ENCODE measurements at places on chromosomes 7 and 10. TPM values are rescaled to one million over a fixed set of nuclear protein-coding genes. Genes with fewer than 3 reads are reported as not detected.

- DNase-seq: no peak
These were observed 13.8 kb upstream of the AKR1B1 start for GRCh38 chr7:134472572-134473244.

DNA sequence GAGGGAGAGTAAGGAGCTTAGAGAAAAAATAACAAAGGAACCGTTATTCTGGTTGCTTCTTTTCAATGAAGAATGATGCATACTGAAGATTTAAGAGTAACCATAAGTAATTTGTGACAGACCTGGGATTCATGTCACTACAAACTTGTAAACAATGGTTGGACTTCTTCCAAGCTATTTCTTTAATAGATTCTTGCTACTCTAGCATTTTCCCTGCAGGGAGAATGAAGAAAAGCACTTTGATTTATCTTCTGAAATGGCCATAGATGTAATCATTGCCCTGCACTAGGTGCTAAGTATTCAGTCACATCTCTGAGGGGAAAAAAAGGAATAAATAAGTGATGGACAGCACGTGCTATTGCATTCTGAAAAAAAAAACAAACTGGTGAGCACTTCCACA is 606.6 kb upstream of the LRRN3 start:
- DNase-seq: no peak

- DNase-seq: no peak
These were observed 780.5 kb downstream of the TYW1 start for GRCh38 chr7:67777119-67777518.

DNA sequence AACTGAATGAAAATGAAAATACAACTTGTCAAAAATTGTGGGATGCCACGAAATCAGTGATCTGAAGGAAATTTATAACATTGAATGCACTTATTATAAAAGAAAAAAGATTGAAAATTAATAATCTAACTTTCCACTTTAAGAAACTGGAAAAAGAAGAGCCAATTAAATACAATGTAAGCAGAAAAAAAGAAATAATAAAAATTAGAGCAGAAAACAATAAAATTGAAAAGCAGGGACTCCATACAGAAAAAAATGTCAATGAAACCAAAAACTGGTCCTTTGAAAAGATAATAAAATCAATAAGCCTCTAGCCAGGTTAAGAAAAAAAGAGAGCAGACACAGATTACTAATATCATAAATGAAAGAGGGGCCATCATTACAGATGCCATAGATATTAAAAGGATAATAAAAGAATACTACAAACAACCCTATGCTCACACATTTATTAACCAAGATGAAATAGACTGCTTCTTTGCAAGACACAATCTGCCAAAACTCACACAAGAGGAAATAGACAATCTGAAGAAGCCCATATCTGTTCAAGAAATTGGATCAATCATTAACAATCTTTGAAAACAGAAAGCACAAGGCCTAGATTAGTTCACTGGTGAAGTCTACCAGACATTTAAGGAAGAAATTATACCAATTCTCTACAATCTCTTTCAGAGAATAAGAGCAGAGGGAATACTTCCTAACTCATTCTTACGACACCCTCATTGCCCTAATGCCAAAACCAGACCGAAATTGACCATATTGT is 233.8 kb upstream of the NEBL start:
- DNase-seq: no peak

GRCh38 chr10:82267465-82267864 is 392.5 kb downstream of the NRG3 start:
- no peak for DNase-seq

- DNase-seq: no peak
These were observed 28.5 kb downstream of the CHCHD3 start for GRCh38 chr7:133053321-133053891.

Gene SFXN2
- 32.6 TPM for total RNA-seq

Gene ASB10
- total RNA-seq: not detected

Gene OR2A1
- not detected for total RNA-seq

Gene C10orf62
- not detected for total RNA-seq

Gene RASA4B
- 35.0 TPM for total RNA-seq

Gene HSPA12A
- not detected for total RNA-seq
